HFFc6 (cell line): ENCODE measurements at places on chromosomes 4 and X. TPM values are rescaled to one million over a fixed set of nuclear protein-coding genes. Genes with fewer than 3 reads are reported as not detected.

DNA sequence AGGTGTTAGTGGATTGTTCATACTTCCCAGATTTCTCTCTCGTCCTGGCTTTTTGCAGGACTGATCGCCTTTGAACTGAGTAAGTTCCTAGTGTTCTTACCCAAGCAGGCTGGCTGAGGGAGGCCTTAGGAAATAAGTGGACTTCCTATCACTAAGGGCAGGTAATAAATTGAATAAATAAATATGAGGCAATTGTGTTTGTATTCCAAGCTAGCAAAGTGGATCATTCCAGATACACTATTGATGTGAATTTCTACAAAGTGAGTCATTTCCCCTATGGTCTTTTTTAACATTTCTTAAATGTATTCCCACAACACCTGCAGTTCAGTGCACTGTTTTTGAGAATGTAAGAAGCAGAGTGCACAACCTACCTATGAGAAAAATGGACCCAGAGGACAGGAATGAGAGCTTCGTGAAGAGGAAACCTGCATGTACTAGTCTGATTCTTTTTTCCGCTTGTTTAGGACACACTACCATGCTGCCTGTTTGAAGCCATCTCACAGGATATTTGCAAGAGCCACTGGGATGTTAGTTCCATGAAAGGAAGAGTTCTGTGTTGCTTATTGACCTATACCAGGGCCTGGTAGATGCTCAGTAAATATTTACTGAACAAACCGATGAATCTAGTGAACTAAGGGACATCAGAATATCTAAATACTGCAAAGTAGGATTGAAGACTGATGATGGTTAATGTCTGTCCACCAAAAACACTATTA lies 29.0 kb upstream of the SMAD1 start:
- no peak for DNase-seq

- DNase-seq: no peak
These were observed 189.1 kb upstream of the RBPJ start for GRCh38 chr4:26131711-26132110.

DNA sequence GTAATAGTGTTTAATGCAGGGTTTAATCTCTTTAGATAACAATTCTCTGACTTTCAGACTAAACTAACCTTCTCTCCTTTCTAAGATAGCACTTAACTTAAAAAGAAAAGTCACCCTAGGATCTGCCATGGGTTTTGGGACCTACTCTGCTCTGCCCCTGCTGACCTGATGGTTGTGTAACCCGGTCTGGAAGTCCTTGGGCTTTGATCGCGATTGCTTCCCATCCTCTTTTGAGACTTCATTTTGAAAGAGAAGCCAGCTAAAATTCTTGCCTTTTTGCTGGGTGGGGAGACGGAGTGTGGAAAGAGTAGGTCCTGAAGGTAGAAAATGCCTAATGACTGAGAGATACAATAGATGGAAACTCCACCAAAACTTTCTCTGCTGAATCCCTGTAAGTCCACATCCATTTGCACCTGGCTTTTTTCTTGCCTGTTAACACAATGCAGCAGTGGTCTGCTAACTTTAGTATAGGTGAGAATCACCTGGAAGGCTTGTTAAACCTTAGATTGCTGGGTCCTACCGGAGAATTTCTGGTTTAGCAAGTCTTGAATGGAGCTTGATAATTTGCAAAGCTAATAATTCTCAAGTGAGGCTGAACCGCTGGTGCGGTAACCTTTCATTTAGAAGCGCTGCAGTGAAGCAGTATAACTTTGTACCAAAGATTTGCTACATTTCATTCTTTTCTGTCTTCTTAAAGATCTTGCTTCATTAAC lies 45.6 kb upstream of the CCSER1 start:
- DNase-seq: no peak

- DNase-seq: no peak
These were observed 59.0 kb downstream of the FAM13A start for GRCh38 chr4:88998001-88998400.

- DNase-seq: no peak
These were observed 101.1 kb downstream of the CT47B1 start for GRCh38 chrX:120774606-120775005.

DNA sequence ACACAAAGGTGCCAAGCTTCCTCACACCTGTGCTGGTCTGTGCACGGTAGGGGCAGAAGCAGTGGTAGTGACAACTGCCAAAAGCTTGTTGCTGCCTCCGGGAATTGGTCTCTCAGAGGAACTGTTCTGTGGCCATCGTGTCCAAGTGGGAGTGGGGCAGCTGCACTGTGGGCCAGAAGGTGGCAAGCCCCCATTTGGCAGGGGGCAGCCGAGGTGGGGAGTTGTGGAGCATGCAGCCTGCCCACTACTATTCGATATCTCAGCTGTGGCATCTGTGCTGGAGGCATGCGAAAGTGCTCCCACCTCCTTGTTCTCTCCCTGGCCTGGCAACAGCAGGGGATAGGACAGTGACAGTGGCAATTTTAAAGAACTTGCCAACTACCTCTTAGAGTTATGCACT lies 192.8 kb downstream of the TBX22 start:
- DNase-seq: no peak

- DNase-seq: peak; percentile 39
These were observed 43.2 kb downstream of the QDPR start for GRCh38 chr4:17468619-17469221.

- DNase-seq: peak; percentile 44
These were observed 738.3 kb upstream of the FRG1 start for GRCh38 chr4:189202182-189202868.

- no peak for DNase-seq
These were observed 5.4 kb upstream of the NEUROG2 start for GRCh38 chr4:112521123-112522023.

- DNase-seq: no peak
These were observed 67.1 kb downstream of the DCLK2 start for GRCh38 chr4:150145090-150145945.

DNA sequence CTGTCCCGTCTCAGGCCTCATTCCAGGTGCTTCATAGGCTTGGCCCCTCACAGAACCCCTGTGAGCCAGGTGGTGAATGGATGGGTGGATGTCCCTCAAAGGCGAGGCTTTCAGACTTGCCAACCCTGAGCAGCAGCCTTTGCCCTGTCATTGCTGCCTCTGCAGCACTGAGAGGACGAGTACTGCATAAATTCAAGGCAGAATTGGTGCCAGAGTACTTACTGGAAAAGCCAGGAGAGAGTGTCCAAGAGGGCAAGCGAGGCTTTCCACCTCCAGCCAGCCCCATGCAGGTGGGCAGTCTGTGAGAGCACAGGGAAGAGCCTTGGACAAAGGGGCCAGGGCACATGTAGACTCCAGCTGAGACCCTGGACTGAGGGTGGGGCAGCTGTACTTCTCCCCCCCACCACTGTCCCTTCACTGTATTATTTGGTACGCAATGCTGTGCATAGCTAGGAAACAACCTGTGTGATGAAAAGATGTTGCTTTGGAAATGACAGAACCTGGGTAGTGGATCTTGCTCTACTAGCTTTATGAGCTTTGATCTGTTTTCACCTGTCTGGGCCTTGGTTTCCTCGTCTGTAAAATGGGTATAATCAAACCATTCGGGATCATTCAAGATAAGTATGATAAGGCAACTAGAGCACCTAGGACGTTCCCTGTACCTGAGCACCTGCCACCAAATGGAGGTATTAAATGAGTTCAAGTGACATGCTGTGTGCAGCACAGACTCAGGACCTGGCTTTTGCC lies 224.9 kb upstream of the PSAPL1 start:
- DNase-seq: no peak

GRCh38 chr4:154349829-154350228 lies 141.8 kb downstream of the DCHS2 start:
- DNase-seq: no peak

DNA sequence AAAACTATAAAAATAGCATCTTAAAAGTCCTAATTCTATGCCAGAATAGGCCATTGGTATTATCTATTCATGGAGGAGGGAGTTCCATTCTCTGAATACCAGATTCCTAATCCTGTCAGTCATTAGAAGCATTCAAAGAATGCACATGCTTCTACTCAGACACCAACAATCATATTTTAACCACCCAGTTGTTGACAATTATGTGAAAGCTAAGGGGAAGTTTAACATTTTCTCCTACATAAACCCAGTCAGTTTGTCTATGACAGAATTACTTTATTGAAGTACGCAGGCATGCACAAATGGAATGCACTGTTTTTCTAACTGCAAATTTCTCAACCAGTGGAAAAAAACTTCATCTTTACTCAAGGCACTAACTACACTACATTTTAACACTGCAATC lies 69.6 kb upstream of the MTNR1A start:
- DNase-seq: peak; percentile 84

The RAB41 gene
- total RNA-seq: not detected in 3 replicates

The ARHGAP24 gene
- 14.6 to 26.7 TPM (median 20.0 TPM) in 3 replicates for total RNA-seq

The CTAG1B gene
- not detected in 3 replicates for total RNA-seq

The FREM3 gene
- not detected in 2 replicates for total RNA-seq

The IL1RAPL2 gene
- 0.61 TPM in 1 of 3 replicates, not detected in the others for total RNA-seq

The TKTL2 gene
- not detected in 3 replicates for total RNA-seq
